ENCODE measurements at places on chromosomes 5 and 9. TPM values are rescaled to one million over a fixed set of nuclear protein-coding genes. Genes with fewer than 3 reads are reported as not detected.

GRCh38 chr5:127228540-127229184 lies 61.9 kb upstream of the MEGF10 start:
- no peaks in the 10 kb centered on the region for H3K27me3 ChIP-seq
- H3K36me3 ChIP-seq: peaks cover 4% of the 10 kb centered on the region
- DNase-seq: peak; percentile 2
- peaks cover 8% of the 10 kb centered on the region for H3K4me1 ChIP-seq
- H3K4me3 ChIP-seq: peak overlapping the region; percentile 63

SLC25A2 gene
- total RNA-seq: 0.25 TPM

- H3K27me3 ChIP-seq: no peaks in the 10 kb centered on the region
- H3K27ac ChIP-seq: no peak overlapping the region
- H3K4me3 ChIP-seq: no peak overlapping the region
- no peak for DNase-seq
- H3K36me3 ChIP-seq: no peaks in the 10 kb centered on the region
These were observed 153.6 kb upstream of the CDH9 start for GRCh38 chr5:27191786-27192510.

PTPN3 gene
- total RNA-seq: 0.58 TPM

DNA sequence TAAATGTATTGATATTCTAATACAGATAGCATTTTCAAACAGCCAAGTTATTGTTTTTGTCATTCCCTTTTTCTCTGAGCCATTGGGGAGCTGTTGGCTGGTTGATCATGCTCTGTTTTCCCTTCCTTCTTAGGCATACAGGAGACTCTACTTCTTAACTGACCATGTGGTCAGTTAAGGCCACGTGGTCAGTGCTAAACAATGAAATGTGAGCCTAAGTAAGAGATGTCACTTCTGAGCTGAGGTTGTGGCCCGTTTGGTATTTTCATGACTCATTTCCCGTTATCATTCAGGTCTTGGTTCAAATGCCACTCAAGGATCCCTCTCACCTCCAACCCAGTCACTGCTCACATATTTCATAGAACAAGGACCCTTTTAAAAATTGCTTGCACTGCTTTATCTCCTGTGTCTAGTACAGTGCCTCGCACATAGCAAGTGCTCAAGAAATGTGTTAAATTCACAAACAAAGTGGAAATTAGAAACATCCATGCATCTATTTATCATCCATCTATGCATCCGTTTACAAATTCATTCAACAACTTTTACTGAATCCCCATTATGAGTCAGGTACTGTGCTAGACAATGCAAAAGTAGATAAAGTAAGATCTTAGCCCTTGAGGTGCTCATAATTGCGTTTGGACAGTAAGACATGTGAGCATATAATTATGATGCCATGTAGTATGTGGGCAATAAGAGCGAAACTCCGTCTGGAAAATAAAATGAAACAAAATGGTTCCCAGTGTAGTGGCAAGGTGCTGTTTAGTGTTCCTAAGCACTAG lies 50.7 kb downstream of the ARRDC3 start:
- no peaks in the 10 kb centered on the region for H3K27me3 ChIP-seq
- no peak overlapping the region for H3K4me3 ChIP-seq
- peaks cover 23% of the 10 kb centered on the region for H3K4me1 ChIP-seq

DNA sequence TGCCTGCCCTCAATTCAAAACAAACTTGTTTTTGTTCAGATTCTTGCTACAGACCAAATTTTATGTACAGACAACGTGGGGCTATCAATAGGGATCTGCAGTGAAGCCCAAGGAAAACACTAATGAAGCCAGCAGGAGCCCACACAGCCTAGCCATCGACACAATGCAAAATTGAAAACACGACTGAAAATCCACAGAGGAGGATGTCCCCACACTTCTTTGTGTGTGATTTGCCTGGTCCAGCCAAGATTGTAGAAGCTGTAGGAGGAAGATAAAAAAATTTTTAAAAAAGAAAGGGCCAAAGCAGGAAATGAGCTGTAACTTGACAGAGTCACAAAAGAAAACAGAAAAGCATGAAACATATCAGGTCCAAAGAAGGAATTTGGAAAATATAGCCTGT lies 34.8 kb downstream of the HTR4 start:
- peaks cover 12% of the 10 kb centered on the region for H3K27me3 ChIP-seq
- no peaks in the 10 kb centered on the region for H3K36me3 ChIP-seq
- no peak for DNase-seq

DNA sequence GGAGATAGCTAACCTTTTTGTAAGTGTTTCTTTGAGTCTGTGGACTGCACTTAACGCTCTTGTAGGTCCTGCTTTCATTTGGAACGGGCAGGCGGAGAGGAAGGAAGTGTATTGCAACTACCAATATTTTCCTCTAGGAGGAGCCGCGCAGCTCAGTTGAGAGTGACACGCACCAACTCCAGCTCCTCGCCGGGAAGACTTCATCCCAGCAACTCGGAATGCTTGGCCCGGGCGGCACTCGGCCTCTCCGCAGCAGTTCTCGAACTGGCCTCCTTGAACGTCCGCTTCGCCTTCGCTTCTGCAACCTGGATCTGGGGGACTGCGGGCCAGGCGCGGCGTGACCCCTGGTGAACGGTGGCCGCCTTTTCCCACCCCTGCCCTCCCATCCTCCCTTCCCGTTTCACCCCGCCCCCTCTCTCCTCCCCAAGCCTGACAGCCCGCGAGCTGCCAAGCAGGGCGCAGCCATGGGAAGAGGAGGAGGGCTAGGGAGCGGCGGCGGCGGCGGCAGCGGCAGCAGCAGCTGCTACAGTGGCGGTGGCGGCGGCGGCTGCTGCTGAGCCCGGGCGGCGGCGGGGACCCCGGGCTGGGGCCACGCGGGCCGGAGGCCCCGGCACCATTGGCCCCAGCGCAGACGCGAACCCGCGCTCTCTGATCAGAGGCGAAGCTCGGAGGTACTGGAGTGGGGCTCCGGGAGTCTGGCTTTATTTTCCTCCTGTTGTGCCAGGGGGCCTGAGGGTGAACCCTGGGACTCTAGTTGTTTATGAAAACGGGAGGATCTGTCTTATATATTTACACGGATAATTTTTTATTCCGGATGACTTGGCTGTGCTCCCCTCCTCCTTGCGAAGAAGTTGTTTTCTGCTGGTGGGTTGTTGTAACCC lies at the start of gene GHR:
Gene GHR (plus strand): TSS at position 155 of the 881 bp plus-strand sequence. CDS start 142,436 bp downstream, outside the sequence.
- peak; percentile 29 for DNase-seq
- no peak within 1 kb of the TSS for H3K27ac ChIP-seq
- peaks cover 11% of the 10 kb centered on the region for H3K27me3 ChIP-seq
- no peak within 1 kb of the TSS for H3K4me3 ChIP-seq
- no peaks in the 10 kb centered on the region for H3K4me1 ChIP-seq
- H3K36me3 ChIP-seq: no peaks in the 10 kb centered on the region

NEK6 gene
- total RNA-seq: 21.8 TPM

DNA sequence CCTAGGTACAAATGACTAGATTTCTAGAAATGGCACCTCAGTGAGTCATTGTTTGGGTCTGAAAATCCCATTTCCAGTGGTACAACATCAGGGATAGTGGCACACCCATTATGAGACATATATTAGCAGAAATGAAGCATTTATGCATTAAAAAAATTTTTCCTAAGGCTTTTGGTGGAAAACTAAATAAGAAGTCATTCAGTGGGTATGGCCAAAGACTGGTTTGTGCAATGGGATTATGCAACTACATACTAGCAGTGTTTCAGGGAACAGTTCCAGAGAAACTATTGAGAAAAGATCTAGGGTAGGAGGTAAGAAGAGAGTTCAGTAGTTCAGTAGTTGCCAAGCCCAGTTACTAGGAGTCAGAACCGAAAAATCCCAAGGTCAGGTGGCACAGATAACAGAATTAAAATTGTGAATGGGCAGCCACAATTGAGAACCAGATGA lies 106.5 kb upstream of the HAPLN1 start:
- no peak overlapping the region for H3K4me3 ChIP-seq
- H3K36me3 ChIP-seq: no peaks in the 10 kb centered on the region
- H3K4me1 ChIP-seq: no peaks in the 10 kb centered on the region
- H3K27ac ChIP-seq: no peak overlapping the region
- no peaks in the 10 kb centered on the region for H3K27me3 ChIP-seq

DNA sequence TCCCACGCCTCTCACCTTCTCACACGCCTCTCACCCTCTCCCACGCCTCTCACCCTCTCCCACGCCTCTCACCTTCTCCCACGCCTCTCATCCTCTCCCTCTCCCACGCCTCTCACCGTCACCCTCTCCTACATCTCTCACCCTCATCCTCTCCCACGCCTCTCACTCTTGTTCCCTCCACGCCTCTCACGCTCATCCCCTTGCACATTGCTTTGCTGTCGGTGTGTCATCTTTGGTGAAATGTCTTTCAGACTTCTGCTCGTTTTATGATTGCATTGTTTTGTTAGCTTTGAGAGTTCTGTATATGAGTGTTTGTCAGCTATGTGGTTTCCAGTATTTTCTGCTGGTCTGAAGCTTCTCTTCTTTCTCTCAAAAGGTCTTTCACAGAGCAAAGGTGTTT lies 102.7 kb downstream of the EHMT1 start:
- peak; percentile 39 for DNase-seq
- no peak overlapping the region for H3K4me3 ChIP-seq
- H3K36me3 ChIP-seq: peaks cover 83% of the 10 kb centered on the region

- H3K4me3 ChIP-seq: peak overlapping the region; percentile 77
- H3K27ac ChIP-seq: peak overlapping the region; percentile 72
- no peaks in the 10 kb centered on the region for H3K36me3 ChIP-seq
- H3K27me3 ChIP-seq: no peaks in the 10 kb centered on the region
These were observed 943 bp downstream of the CLTB start for GRCh38 chr5:176415240-176415951.

DNA sequence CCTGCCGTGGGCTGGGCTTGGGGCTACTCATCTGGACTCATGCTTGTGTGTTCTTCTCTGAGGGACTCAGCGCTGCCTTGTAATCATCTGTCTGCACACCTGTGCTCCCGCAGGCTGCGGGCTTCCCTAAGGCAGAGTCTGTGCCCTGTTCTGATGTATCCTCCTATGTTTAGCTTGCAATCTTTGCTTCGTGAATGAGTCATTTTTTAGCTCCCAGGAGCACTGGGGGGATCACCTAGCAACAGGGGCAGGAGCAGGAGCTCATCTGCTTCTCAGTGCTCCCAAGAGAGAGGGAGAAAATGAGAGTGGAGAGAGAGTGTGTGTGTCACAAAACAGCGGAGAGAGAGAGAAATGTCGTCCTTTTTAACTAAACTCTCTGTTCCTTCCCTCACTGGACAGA lies 202.4 kb upstream of the ZNF618 start:
- DNase-seq: no peak
- H3K27ac ChIP-seq: no peak overlapping the region
- H3K4me3 ChIP-seq: no peak overlapping the region
- H3K27me3 ChIP-seq: peaks cover 30% of the 10 kb centered on the region
- no peaks in the 10 kb centered on the region for H3K36me3 ChIP-seq
